Prostate gland (tissue), 2 donors: ENCODE measurements at places on chromosomes 16 and 17. TPM values are rescaled to one million over a fixed set of nuclear protein-coding genes. Genes with fewer than 3 reads are reported as not detected.

Gene SHISA6
- 9.0 TPM for total RNA-seq

DNA sequence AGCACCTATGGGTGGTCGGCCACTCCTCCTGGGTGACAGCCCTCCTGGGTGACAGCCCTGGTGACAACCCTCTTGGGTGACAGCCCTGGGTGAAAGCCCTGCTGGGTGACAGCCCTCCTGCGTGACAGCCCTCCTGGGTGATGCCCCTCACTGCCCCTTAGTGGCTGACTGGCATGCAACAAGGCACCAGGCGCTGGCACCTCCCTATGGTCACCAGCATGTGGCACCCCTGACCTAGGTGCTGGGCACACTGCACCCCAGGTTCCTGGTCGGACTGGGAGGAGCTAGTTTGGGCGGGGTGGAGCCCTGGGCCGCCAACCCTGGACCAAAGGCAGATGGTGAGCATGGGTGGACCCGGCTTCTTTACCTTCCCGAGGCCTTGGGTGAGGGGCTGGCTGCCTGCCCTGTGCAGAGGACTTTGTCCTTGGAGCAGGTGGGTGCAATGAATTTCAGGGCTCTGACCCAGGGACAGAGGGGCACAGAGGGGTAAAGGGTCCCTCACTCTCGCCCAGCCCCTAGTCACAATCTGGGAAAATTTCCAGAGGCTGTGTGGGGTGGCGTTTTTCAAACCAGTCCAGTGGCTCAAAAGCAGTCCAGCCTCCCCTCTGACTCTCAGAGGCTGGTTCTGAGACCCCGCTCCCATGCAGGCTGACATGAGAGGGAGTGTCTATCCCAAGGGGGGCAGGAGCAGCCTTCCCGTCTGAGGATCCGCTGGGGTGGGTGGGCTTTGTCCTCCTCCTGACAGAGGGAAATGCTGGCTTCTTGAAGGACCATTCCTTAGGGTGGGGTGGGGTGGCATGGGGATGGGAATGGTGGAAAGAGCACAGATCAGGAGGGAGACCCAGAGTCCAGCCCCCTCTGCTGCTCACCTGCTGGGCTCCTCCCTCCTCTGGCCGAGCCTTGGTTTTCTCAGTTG, 25.9 kb upstream of the TNFRSF13B start:
- no peaks in the 10 kb centered on the region for H3K27me3 ChIP-seq
- H3K4me1 ChIP-seq = no peaks in the 10 kb centered on the region
- no peaks in the 10 kb centered on the region for H3K36me3 ChIP-seq
- DNase-seq = no peak
- no peak overlapping the region for H3K27ac ChIP-seq

DNA sequence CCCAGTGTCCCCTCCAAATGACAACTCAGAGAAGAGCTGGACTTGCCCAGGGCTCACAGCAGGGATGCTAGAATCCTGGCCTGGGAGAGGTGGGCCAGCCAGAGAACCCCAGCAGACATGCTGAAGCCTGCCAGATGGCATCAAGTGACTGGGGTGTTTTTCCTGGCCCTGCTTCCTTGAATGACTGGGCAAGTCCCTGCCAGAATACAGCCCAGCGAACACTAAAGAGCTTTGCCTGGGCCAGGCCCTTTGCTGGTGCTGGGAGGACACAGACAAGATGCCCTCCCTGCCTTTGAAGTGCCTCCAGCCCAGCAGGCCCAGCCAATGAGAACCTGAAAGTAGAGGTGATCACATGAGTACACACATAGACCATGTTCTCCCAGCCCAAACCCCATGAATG, 11.5 kb downstream of the ZNF319 start:
- H3K36me3 ChIP-seq = no peaks in the 10 kb centered on the region
- H3K27me3 ChIP-seq = no peaks in the 10 kb centered on the region
- H3K4me1 ChIP-seq = peaks cover 3% of the 10 kb centered on the region
- H3K4me3 ChIP-seq = no peak overlapping the region
- no peak overlapping the region for H3K27ac ChIP-seq

Gene NTN3
- total RNA-seq = 1.4 TPM

Gene MGAT5B
- total RNA-seq = 0.14 TPM

GRCh38 chr16:81823111-81823510, 44.0 kb downstream of the PLCG2 start:
- H3K27me3 ChIP-seq = no peaks in the 10 kb centered on the region
- H3K36me3 ChIP-seq = no peaks in the 10 kb centered on the region
- H3K4me1 ChIP-seq = no peaks in the 10 kb centered on the region
- H3K27ac ChIP-seq = no peak overlapping the region

- H3K27ac ChIP-seq = no peak overlapping the region
- no peaks in the 10 kb centered on the region for H3K36me3 ChIP-seq
- DNase-seq = no peak
- H3K4me3 ChIP-seq = peak overlapping the region; percentile 1
- no peaks in the 10 kb centered on the region for H3K27me3 ChIP-seq
Observed at GRCh38 chr17:6455321-6455705, 11.1 kb downstream of the PIMREG start.

- H3K27me3 ChIP-seq = no peaks in the 10 kb centered on the region
- peak overlapping the region; percentile 94 for H3K27ac ChIP-seq
- peaks cover 8% of the 10 kb centered on the region for H3K36me3 ChIP-seq
- peak overlapping the region; percentile 63 for H3K4me3 ChIP-seq
- peaks cover 12% of the 10 kb centered on the region for H3K4me1 ChIP-seq
- DNase-seq = no peak
Observed at GRCh38 chr17:4969047-4969550, 1.5 kb upstream of the SPAG7 start.

DNA sequence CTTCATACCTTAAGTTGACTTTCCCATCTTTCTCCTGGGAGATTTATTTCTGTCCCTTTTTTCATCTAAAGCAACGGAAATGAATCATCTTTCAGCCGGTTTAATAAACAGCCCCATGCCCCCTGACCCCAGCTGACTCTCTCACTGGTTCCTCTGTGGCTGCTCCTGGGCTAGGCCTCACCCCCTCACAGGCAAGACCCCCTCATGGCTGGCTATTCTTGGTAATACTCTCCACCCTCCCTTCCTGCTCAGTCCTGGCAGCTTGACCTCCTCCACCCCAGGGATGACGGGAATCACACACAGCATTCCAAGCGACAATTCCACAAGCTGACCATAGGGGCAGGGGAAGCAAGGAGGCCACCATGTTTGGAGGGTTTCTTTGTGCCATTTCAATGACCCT, 1.5 kb upstream of the ADAP2 start:
- H3K27me3 ChIP-seq = no peaks in the 10 kb centered on the region
- no peak for DNase-seq
- no peaks in the 10 kb centered on the region for H3K4me1 ChIP-seq

Gene CA7
- total RNA-seq = not detected

DNA sequence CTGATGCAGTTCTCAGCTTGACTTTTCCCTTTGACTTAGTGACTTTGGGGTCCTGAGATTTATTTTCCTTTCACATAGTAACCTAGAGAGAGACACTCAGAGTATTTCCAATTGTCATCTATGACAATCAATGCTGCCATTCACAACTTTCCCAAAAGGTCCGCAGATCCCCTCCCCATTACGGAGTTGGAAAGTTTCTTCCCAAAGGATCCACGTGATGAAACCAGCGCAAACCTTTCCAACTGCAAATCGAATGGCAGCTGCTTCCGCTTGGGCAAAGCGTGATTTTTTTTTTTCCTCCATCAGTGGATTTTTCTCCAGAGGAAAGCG, 538 bp upstream of the FCSK start:
- H3K4me1 ChIP-seq = peaks cover 3% of the 10 kb centered on the region
- peak overlapping the region; percentile 97 for H3K4me3 ChIP-seq
- no peaks in the 10 kb centered on the region for H3K36me3 ChIP-seq
- H3K27me3 ChIP-seq = no peaks in the 10 kb centered on the region

Gene TMED6
- not detected for total RNA-seq

- peak overlapping the region; percentile 81 for H3K27ac ChIP-seq
- no peak overlapping the region for H3K4me3 ChIP-seq
- peaks cover 7% of the 10 kb centered on the region for H3K4me1 ChIP-seq
Observed at GRCh38 chr16:21263640-21264570, 14.2 kb downstream of the CRYM start.

GRCh38 chr16:2511996-2512734, 1.6 kb upstream of the ATP6V0C start:
- H3K4me3 ChIP-seq = no peak overlapping the region
- no peaks in the 10 kb centered on the region for H3K36me3 ChIP-seq
- DNase-seq = no peak
- peaks cover 18% of the 10 kb centered on the region for H3K4me1 ChIP-seq
